ENCODE measurements at places on chromosomes 1 and 21.

- no peak for DNase-seq
Observed at GRCh38 chr1:244854166-244854565, 10.2 kb downstream of the HNRNPU start.

GRCh38 chr1:151887028-151887427, 22.3 kb downstream of the THEM4 start:
- DNase-seq, result no peak

GRCh38 chr1:152034654-152035538, 1.9 kb downstream of the S100A11 start:
- peak; percentile 79 for DNase-seq

DNA sequence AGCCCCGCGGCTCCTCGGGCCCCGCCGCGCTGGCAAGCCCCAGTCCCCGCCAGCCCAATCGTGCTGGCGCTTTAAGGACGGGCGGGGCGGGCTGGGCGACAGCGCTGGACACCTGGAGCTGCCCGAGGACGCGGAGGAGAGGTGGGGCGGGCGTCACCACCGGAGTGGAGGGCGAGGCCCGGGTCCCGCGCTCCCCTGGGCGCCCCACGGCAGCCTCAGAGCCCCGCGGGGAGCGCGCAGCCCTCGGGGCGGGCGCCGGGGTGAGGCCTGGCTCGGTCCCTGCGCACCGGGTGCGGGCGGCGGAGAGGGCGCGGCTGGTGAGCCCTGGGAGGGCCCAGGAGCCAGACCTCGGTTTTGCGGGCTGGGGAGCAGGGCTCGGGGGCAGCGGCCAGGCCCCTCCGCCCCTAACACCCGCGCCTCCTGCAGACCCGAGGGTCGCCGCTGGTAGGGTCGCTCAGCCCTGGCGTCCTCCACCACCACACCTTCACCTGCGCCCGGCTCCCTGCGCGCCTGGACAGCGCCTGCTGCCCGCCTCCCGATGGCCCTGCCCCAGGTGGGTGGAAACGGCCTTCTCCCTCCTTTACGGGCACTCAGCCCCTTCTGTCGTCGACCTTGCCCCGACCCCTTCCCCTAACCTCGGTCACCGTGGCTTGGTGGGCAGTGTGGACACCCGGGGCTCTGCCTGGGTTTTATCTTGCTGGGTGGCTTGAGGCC, at the start of gene TMEM61:
Gene TMEM61 (plus strand): TSS at position 101 of the 714 bp plus-strand sequence. CDS start 438 bp downstream, at position 539.
- no peak for DNase-seq

DNA sequence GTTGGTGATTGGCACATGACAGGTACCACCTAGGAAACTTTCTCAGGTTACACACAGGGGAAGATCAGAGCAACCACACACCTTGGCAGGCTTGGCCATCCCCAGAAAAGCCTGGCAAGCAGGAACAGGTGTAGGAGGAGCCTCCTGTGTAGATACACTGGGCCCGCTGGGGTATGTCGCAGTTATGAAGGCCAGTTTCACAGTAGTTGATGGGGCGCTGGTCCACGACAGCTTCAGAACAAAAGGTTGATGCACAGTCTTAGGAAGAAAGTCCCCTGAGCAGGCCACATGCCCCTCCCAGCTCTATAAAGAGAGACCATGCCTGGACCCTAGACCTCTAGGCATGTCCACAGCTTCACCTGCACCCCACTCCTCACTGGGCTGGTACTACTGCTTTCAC, 51.6 kb downstream of the NID1 start:
- DNase-seq, result no peak

DNA sequence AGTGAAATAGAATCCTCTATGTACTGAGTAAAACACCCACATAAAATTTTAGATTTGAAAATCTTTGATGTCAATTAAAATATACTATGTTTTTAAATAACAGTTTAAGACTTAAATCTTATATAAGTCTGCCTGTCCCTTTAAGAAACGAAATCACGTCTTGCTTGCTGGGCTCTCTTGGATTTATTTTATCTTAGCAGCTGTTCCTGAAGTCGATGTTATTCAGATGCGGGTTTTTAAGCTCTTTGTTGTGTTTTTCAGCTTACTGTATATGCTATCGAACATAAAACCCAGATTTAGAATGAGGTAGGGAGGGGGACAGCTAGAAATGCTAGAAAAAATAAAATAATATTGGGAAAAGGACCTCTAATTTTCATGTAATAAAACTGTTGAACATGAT, 11.1 kb upstream of the SSX2IP start:
- DNase-seq, result no peak

DNA sequence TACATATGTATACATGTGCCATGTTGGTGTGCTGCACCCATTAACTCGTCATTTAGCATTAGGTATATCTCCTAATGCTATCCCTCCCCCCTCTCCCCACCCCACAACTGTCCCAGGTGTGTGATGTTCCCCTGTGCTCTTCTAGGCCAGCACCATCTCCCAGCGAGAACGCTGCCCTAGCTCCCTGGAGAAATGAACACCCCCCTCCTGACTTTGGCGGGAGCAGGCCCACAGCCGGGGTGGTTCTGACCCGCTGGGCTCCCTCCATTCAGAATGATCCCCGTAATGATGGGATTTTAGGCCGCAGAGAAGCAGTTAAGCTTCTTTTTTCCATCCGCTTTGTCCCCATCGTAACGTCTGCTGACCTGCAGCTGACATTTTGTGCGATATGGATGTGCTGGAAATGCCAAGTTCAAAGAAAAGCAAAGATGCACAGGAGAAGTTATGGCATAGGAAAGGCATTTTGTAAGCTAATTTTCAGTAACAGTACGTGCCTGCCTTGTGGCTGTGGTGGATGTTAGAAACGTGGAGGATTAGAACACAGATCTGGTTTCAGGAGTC, 39.3 kb downstream of the ELK4 start:
- DNase-seq, result no peak

GRCh38 chr1:156090840-156091188, 8.5 kb upstream of the MEX3A start:
- DNase-seq, result peak; percentile 96

DNA sequence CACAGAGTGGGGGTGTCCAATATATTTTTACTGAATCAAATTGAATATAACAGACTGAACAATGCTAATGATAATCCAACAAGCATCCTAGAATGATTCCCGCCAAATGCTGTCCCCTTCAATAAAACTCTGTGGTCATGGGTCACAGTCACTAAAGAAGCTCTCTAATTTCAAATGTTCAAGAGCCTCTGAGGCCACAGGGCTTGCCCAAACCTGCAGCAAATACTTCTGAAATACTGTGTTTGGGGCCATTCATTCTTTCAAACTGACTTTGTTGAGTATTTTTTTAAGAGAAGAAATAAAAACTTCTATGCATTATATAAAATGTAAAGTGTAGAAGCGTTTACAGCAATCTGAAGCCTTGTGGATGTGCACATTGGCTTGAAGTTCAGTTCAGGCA, 7.6 kb upstream of the BEND5 start:
- DNase-seq, result no peak

GRCh38 chr21:18191139-18191538, 53.5 kb upstream of the CHODL start:
- DNase-seq, result no peak

- no peak for DNase-seq
Observed at GRCh38 chr1:206128196-206128595, 11.0 kb upstream of the AVPR1B start.

DNA sequence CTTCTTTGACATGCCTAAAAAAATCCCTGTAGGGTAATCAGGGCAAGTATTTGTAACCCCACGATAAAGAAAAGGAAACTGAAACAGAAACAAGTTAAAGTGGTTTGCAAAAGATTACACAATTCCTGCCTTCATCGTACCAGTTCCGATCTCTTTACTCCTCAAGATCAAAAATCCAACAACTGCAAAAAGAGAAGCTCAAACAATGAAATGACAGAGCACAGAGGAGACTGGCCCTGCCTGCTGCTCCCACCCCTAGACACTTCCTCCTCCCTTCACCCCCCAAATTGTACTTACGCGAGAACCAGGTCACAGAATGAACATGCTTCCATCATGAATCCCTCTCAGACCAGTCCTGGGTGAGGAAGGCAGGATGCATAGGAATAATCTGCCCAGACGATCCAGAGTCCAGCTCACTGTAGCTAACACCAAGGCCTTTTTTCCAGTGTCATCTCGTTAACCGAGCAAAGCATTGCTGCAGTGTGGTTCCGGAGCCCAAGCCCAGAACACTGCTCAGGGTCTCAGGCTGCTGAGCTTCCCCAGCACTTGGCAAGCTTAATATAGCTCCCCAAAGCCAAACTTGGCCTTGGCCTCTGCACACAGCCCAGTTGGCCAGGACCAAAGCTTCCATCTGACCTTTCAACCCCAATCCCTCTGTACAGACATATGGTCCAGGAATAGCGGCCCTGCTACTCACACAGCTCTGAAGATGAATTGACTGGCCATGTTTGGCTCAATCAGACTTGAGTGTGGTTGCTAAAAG, 20.3 kb downstream of the RXRG start:
- no peak for DNase-seq

Measured in NT2/D1 (cell line).